ENCODE measurements at places on chromosomes 2 and 18.

DNA sequence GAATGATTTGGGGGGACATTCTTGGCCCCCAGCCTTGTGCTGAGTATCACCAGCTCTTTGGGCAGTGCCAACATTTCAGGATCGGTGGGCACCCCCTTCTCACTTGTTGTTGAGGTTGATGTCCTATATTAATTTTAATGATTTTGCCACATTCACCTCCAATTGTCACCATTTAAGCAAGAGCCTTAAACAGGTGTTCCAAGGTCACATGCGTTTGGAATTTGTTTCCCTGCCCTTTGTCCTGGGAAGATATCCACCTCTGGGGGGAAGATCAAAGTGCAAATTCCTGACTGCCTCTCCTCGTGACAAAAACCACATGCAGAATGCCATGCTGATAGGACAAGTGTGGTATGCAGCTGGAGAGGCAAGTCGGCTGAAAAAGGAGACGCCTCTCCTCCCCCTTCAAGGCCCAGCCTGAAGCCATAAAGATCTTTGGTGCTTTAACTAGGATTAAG lies 72.5 kb upstream of the ID2 start:
- no peak for DNase-seq

DNA sequence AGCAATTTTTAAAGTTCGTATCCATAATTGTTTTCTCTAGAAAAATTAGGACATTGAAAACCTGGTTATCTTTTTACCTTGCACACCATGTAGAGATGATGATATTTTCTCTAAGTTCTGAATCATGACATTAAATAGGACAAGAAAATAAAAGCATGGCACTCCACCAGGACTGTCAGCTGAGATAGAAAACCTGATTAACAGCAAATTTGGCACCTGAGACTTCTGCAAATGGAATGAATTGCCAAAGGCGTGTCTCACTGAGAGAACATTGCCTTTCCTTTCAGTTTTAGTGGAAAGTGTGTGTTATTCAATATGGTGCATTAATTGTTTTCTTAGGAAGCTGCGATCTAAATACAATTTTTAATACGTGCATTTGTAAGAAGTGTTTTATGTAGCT lies 164.7 kb downstream of the LRRC30 start:
- DNase-seq: no peak

GRCh38 chr2:111678161-111678560 lies 205.8 kb downstream of the ANAPC1 start:
- no peak for DNase-seq

DNA sequence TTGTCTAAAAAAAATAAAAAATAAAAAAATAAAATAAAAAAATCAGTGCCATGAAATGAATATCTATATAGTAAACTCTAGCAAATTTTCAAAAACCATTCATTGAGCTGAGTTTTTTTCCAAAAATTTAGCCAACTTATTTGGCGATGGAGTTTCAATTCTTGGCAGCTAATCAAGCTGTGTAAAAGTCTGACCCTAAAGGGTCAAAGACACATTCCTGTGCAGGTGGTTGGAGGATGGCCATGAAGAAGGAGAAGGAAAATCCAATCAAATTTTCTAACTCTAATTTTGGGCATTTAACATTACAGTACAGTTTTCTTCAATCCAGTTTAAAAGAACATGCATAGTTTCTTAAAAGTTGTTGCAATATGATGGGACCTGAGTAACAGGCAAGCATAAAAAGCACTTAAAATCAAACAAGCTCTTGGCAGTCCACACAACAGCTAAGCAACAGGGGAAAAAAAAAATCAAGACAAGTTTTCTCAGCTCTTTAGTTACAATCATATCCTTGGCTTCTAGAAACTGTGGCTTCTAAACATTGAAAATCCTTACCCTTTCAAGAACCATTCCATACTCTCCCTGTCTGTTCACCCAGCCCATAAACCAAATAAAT lies 54.5 kb downstream of the ACVR1 start:
- no peak for DNase-seq

GRCh38 chr2:143877876-143878530 lies 641.9 kb downstream of the ZEB2 start:
- no peak for DNase-seq

DNA sequence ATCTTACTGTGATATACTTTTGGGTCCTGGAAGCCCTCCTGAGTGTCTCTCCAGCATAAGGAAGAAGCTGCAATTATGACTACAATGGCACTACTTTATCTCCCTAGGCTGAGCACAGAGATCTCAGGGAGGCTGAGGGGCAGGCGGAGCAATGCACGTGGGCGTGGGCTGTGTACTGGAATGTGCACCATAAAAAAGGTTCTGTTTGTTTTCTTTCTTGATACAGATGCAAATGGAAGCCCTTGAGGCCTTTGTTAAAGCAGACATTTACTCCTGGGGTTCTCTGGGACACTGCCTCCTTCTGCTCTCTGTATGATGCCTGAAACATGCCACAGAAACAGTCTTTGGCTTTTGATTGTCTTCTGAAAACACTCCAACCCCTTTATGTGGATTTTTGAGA lies 79.1 kb upstream of the DLX2 start:
- DNase-seq: no peak

- DNase-seq: no peak
These were observed 95.0 kb upstream of the CCDC68 start for GRCh38 chr18:55054021-55054990.

- DNase-seq: no peak
These were observed 57.3 kb downstream of the CPO start for GRCh38 chr2:206996556-206997065.

- DNase-seq: no peak
These were observed 11.4 kb downstream of the CCDC88A start for GRCh38 chr2:55408098-55408882.

- no peak for DNase-seq
These were observed 2.1 kb upstream of the TEKT4 start for GRCh38 chr2:94869131-94869530.

DNA sequence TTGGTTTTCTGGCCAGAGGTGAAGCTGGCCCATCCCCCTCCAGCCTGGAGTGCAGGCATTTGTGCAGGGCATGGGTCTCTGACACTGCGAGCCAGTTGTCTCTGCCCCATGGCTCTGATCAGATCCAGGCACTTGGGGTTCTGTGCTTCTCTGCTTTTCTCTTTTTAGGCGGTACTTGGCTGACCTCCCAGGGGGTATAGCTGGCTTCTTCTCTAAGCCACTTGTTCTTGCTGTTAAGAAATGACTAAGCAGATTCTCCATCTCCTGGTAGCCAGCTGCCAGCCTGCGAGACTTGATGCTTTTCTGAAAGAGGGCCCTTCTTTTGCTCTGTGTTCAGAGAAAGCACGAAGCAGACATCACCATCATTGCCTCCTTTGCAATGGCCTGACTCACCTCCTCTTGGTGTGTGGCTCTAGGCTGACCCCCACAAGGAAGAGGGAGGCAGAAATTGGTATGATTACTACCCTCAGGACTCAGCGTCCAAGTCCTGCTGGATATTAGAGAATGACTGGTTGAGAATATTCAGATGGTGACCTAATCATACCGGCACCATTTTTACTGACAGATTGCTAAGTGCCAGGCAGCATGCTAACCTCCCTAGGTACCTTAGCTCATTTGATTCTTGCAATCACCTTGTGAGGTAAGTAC lies 32.7 kb downstream of the TNP1 start:
- no peak for DNase-seq

- peak; percentile 75 for DNase-seq
These were observed 30.7 kb upstream of the PTMA start for GRCh38 chr2:231677632-231678104.

DNA sequence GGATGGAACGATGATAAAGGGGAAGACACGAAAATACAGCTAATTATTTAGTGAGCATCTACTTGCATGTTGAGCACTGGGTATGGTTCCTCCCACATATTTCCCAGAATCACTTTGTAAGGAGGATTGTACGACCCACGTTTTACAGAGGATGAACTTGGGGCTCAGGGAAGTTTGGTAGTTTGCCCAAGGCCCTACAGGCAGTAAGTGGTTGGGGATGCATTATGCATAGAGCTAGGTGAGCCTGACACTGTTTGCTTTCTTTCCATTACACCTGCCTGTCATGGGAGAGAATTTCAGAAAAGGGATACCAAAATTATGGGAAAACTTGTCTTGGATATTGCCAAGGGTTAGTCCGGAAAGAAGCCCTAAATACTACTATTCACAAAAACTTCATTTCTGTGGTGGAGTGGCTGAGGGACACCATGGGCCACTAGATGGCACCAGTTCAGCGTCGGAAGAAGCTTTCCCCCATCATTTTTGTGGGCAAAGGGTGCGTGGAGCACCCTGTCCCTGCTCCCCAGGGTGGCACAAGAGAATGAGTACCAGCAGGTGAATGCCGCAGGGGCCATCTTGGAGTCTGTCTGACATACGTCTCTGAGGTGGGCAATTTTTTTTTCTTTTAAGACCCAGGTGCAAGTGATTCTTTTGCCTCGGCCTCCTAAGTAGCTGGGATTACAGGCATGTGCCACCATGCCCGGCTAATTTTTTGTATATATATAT lies 23.5 kb upstream of the C18orf32 start:
- peak; percentile 12 for DNase-seq

DNA sequence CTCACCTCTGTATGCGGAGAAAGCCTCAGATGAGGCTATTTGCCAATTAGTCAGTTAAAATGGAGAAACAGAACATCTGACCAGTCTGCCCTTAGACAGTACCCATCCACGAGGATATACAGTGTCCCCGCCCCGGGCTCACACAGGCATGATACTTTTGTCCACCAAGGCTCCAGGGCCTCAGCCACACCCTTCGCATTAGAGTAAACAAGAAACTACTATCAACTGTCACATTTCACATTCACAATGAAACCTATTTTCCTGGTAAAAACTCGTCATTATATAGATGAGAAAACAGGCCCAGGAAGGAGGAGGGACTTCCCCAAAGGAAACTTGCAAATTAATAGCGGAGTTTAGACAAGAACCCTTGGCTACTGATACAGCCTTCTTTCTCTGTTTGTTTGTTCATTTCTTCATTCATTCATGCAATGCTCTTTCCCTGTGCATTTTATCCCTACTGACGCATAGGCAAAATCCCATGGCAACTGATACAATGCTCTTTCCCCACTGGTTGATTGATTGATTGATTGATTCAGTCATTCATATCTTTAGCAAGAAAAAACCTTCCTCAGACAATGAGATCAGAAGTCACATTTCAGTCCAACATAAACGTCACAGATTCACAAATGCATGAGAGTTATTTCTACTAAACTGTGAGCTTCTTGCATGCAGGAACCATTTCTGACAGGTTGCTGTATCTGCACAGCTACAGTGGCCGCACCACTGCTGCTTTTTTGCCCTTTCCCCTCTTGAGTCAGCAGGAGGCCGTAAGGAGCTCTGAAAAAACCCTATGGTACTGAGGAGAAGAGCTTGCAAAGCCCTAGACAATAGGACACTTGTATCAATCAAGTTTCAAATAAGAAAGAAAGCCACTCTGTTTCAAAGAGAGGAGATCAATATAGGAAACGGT lies 777.1 kb downstream of the RNF144A start:
- DNase-seq: no peak

GRCh38 chr2:1527153-1527992 lies 114.1 kb downstream of the TPO start:
- no peak for DNase-seq

GRCh38 chr2:110747522-110748488 lies 15.4 kb downstream of the ACOXL start:
- DNase-seq: no peak

DNA sequence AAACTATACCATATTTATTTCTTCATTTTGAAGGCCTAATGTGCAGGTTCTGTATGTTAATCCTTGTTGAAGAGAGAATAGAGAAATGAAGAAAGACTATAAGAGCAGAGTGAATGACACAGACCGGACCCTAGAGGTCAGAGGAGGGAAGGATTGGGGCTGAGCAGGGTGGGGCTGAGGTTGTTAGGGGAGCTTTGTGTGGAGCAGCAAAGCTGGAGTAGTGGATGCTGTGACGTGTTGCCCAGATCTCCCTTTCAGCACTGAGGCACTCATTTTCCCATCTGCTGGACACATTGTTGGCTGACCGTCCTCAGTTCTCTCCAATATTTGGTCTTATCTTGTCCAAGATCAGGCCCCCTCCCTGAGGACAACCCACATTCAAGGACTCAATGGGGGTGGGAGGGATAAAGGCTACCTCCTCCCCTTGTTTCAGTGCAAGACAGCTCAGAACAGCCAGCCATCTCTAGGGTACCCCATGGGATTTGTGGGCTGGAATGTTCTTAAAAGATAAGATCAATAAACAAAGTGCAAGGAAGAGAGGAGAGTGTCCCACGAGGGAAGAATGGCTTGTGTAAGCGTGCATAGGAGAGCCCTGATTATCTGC lies 143.6 kb downstream of the TDRD15 start:
- DNase-seq: no peak

GRCh38 chr2:222479859-222480258 lies 55.5 kb downstream of the SGPP2 start:
- no peak for DNase-seq

DNA sequence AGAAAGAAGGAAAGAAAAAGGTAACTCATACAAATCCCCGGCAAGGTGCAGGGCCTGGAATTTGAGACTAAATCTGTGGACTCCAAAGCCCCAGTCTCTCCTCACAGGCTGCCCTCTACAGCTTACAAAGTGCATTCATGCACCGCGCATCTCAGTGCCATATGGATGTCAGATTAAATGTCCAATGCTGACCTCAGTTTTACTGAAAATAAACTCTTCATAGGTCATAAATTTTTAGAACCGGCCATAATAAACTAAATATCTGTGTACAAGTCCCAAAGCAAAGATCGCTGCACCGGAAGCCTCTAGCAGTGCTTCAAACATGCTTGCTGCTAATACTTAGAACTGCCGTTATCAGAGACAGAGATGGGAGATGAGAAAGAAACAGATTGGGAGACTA lies 17.7 kb downstream of the ST6GAL2 start:
- no peak for DNase-seq

GRCh38 chr18:8660316-8660715 lies 45.0 kb upstream of the MTCL1 start:
- no peak for DNase-seq

DNA sequence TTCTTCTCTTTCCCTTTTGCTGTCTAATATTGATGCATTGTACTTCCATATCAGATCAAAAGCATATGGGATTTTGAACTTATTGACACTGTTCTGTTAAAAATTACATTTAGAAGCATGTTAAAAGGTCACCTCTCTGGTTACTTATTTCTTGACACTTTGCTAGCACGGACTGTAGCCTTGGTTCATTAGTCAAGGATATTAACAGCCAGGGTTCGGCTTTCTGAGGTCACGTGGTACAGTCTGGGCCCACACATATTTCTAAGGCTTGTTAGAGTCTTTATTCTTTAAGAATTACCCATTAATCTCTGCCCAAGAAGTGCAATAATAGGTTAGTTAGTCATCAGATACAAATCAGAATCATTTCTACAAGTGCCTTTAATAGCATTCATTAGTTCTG lies 1035.8 kb upstream of the FANCL start:
- DNase-seq: no peak

DNA sequence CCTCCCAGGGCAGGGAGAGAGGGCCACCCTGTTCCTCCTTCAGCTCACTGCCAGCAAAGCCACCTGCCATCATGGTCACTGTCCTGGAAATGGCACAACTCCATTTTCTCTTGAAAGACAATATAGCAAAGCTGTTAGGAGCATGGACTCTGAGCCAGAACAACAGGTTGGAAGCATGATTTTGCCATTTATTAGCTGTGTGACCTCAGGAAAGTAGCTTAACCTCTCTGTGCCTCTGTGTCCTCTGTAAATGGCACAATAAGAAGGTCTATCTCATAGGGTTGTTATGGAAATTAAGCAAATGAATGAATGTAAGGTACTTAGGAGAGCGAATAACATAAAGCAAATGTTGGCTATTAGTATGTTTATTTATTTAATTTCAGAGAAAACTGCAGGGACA lies 730.4 kb upstream of the ID2 start:
- no peak for DNase-seq

Measured in activated T-helper 1 cell treated with anti-CD3 and anti-CD28 coated beads, Interleukin-2, amount 50 U/mL, for 16 hours (primary cell).